ENCODE measurements at places on chromosomes 7 and 10.

- DNase-seq, result peak; percentile 37
These were observed 524 bp upstream of the PRXL2A start for GRCh38 chr10:80407812-80408241.

GRCh38 chr7:157690833-157691585 is 354.2 kb downstream of the DNAJB6 start:
- no peak for DNase-seq

DNA sequence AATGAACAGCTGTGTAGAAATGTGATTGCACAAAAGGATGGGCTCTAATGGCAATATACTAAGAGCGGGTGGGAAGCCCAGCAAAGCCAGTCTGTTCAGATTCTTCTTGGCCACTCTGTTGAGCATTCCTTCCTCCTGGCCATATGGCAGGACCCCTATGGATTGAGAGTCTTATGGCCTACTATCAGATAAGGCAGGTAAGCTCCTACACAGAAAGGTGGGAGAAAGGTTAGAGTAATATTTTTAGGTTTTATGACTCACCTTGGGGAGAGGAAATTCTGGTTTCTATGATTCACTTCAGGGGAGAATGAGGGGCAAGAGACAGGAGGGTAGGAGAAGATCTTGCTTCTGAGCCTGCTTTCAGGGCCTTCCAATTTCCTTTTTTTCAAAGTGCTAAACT is 15.1 kb upstream of the AKR1B10 start:
- DNase-seq, result no peak

GRCh38 chr10:72069751-72070526 is 18.4 kb downstream of the SPOCK2 start:
- DNase-seq, result no peak

DNA sequence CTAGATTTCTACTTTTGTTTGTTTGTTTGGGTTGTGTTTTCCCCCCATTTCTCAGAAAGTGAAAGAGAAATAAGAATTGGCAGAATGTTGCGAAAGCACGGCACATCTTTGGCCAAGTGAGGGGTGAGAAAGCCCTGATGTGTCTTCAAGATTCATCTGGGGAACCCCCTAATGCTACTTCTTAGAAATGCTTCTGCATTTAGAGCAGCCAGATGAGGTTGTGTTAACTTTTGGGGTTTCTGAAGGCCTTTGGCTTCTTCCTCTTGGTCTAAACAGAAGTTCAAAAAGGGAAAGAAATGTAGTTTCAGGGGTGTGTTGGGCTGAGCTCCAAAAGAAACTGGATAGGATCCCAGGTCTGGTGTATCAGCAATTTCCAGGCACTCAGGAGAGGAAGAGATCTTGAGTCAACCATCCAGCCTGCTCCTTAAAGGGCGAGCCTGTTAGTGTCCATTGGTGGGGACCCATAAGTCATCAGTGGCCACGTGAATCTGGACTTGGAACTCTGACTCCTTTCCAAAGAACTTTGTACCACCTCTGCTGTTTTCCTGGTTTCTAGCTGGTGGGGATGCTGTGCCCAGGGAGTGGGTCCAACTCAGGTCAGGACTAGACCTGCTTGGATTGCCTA is 6.5 kb downstream of the DUSP5 start:
- no peak for DNase-seq
